Stimulated activated CD8-positive, alpha-beta memory T cell treated with anti-CD3 and anti-CD28 coated beads, Interleukin-12 subunit alpha, Interleukin-12 subunit beta, amount 100 ng/mL, for 1 hour (primary cell): ENCODE measurements at places on chromosomes 3 and 15.
A peak's percentile ranks its signal among the peaks of the same experiment; 100 is the strongest.

- no peak for DNase-seq
Measured at GRCh38 chr3:64327100-64327804, 102.0 kb upstream of the PRICKLE2 start.

GRCh38 chr15:77503764-77504163 lies 83.1 kb downstream of the HMG20A start:
- no peak for DNase-seq

GRCh38 chr3:134665243-134665642 lies 14.4 kb upstream of the KY start:
- DNase-seq: no peak

- DNase-seq: no peak
Measured at GRCh38 chr15:80804970-80805495, 25.9 kb downstream of the CEMIP start.

DNA sequence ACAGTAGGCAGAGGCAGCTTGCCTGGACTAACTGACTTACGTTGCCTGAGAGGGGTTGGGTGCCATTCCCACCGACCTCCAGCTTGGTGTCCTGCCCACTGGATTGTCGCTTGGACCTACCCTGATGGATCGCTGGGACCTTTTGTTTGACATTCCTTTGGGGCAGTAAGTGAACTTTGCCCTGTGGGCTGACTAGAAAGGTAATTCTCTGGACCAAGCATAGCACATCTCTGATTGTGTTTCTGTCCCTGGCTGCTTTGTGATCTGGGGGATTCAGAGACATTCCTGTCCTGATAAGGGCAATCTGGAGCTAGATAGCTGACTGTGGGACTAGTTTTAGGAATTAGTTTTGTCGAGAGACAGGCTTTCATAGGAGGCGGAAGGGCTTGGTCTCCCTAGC lies 19.5 kb upstream of the IFT57 start:
- DNase-seq: no peak

DNA sequence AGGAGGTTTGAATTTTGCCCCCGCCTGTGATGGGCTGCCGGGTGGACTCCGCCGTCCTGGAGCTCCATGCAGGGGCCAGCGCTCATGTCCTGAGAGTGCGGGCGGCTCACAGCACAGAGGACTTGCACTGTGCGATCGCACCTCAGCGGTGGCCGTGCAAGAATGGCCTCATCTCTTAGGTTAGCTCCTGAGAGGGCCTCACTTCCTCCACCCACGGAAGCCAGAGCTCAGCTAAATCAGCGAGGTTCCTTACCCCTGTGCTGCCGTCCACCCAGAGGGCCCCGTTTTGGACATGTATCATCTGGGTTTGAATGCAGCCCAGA lies 72.0 kb upstream of the PCSK6 start:
- DNase-seq: no peak

GRCh38 chr3:184727357-184728009 lies 15.6 kb upstream of the MAGEF1 start:
- peak; percentile 13 for DNase-seq

GRCh38 chr3:72318504-72319193 lies 529.6 kb downstream of the SHQ1 start:
- no peak for DNase-seq

GRCh38 chr3:135314237-135314636 lies 519.2 kb downstream of the EPHB1 start:
- DNase-seq: no peak

DNA sequence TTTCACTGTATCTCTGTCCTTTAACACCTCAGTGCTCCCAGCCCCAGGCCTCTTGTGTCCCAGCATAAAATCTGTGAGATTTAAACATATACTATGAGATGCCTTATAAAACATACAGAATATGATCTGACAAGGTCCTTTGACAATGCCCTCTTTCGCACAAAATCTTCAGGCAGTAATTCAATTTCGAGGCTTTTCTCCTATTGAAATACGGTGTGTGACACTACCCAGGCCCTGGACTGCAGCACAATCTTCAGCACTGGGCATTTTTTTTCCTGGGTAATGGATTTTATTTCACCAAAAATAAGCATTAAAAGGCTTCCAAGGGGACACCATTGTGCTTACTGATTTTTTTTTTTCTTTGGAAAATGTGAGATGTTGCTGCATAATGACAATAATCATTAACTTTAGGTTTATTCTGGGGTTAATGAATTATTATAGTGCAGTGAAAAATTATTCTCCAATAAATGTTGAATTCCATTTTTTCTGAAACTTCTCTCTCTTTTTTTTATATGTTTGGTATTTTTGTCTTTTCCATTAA lies 40.9 kb upstream of the FAM3D start:
- no peak for DNase-seq

GRCh38 chr15:88031461-88031860 lies 225.1 kb downstream of the NTRK3 start:
- DNase-seq: no peak

- DNase-seq: no peak
Measured at GRCh38 chr3:43063114-43063513, 42.8 kb downstream of the POMGNT2 start.

DNA sequence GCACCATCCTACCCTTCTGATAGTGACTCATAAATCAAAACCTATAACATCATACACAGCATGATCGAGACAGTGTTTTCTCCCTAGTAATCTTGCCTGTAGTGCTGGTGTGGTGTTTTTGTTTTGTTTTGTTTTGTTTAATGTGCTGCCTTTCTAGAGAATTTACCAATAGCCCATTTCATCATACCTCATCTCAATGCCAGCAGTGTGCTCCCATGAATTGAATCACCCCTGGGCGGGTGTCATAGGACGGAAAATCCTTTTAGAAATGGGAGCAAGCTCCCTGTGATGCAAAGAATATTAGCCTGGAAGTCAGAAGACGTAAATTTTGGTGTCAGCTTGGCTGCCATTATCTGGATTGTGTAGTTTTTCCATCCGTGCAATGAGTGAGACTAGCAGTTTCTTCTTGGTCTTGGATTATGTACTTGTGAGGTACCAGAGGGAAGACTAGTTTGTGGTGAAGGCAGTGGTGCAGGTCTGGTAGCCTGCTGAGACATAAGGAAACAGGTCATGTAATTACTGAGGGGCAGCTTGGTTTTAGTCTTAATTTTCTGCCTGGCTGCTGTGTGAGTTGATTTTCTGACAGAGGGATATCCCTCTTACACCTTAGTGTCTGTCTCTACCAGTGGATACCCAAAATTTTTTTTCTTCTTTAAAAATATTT lies 29.9 kb downstream of the IGSF10 start:
- no peak for DNase-seq

GRCh38 chr3:197697355-197697754 lies 39.3 kb downstream of the RUBCN start:
- no peak for DNase-seq

GRCh38 chr3:123652342-123652984 lies 67.6 kb upstream of the HACD2 start:
- no peak for DNase-seq

GRCh38 chr15:64213646-64214045 lies 50.8 kb upstream of the PPIB start:
- no peak for DNase-seq
